Putamen (tissue), 1 donor: ENCODE measurements at places on chromosomes 12 and 14.

DNA sequence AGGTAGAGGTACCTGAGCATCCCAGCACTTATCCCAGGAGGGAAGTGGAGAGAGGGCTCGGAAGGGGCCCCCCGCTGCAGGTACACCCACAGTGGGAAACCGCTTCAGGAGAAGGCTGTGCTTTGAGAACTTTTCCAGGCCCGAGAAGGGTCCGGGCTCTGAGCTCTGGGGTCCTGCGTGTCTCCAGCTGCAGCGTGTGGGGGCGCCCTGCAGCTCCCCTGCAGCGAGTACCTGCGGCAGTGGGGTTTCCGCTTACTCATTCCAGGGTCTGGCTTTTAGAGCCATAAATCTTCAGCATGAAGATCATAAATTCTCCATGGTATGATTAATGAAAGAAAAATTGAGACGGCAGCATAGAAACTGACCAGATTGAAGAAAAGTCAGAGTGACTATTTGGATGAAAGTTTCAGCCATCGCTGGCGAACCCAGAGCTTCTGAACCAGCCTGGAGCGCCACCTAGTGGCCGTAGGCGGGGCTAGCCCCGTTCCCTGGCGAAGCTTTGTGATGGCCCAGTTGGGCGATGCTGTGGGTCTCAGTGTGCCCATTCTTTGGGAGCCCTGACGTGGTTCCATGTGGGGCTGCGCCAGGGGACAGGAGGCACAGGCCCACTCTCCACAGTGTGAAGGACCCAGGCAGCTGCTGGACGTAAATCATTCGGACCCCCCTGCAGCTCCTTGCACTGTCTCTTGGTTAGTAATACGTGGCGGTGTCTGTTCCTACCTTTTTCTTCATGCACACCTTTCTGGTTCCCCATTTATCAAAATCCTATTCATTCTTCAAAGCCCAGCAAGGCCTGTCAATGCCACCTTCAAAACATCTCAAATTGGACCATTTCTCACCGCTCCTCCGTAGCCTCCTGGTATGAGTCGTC lies 198.2 kb downstream of the TSPAN9 start:
- DNase-seq, result peak; percentile 40

- no peak for DNase-seq
These were observed 92.7 kb downstream of the PAH start for GRCh38 chr12:102824218-102824835.

- no peak for DNase-seq
These were observed at the start of gene IKZF4 for GRCh38 chr12:56020423-56021184. IKZF4 (plus strand) TSS chr12:56021043; CDS start chr12:56021494, 451 bp downstream.

- DNase-seq, result no peak
These were observed 274.3 kb upstream of the FAR2 start for GRCh38 chr12:28874758-28875157.

- no peak for DNase-seq
These were observed 127.3 kb upstream of the PLEKHA5 start for GRCh38 chr12:19002216-19002615.

GRCh38 chr12:121456551-121456950 lies 56.6 kb downstream of the RNF34 start:
- DNase-seq, result no peak

- DNase-seq, result peak; percentile 75
These were observed at the start of gene SSPN for GRCh38 chr12:26195250-26195640. SSPN (plus strand) TSS chr12:26195573; CDS start chr12:26195673, 100 bp downstream.

DNA sequence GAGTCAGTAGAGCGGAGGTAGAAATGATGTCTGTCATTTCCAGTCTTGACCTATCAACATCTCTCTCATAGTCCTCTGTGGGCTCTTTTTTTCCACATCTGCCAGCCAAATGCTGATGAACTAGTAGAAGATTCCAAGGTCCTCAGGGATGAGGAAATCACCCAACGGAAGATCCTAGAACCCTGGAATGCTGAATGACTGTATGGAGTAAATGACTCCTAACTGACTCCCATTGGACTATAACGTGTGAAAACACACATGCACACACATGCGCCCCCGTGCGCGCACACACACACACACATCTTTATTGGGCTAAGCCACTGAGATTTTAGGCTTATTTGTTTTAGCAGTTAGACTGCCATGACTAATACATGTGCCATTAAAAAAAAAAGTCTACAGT lies 159.2 kb downstream of the MYRFL start:
- no peak for DNase-seq

- no peak for DNase-seq
These were observed 252.5 kb downstream of the SLC6A15 start for GRCh38 chr12:84660139-84660538.

DNA sequence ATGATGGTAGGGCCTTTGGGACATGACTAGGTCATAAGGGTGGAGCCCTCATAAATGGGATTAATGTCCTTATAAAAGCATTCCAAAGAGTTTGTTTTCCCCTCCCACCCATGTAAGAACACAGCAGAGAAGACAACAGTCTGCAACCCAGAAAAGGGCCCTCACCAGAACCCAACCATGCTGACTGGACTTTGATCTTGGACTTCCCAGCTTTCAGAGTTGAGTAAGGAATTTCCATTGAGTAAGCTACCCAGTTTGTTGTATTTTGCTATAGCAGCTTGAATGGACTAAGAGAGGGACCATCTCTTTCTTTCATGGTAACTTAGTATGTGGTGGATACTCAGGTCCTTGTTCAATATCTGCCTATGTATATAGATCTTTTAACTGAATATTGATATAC lies 2.9 kb upstream of the SPX start:
- no peak for DNase-seq

GRCh38 chr12:13435235-13435933 lies 238.9 kb downstream of the EMP1 start:
- DNase-seq, result no peak

DNA sequence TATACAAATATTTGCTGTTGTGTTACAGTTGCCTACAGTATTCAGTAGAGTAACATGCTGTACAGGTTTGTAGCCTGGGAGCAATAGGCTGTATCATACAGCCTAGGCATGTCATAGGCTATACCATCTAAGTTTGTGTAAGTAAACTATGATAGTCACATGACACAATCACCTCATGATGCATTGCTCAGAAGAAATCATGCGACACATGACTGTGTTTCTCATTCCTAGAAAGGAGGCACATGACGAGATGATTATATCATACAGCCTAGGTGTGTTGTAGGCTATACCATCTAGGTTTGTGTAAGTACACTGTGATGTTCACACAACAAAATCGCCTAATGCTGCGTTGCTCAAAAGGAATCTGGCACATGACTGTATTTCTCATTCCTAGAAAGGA lies 31.9 kb downstream of the NOPCHAP1 start:
- no peak for DNase-seq

- peak; percentile 34 for DNase-seq
These were observed 21.4 kb upstream of the VSX2 start for GRCh38 chr14:74217672-74218448.

- no peak for DNase-seq
These were observed 42.2 kb upstream of the NOS1 start for GRCh38 chr12:117403586-117404139.

DNA sequence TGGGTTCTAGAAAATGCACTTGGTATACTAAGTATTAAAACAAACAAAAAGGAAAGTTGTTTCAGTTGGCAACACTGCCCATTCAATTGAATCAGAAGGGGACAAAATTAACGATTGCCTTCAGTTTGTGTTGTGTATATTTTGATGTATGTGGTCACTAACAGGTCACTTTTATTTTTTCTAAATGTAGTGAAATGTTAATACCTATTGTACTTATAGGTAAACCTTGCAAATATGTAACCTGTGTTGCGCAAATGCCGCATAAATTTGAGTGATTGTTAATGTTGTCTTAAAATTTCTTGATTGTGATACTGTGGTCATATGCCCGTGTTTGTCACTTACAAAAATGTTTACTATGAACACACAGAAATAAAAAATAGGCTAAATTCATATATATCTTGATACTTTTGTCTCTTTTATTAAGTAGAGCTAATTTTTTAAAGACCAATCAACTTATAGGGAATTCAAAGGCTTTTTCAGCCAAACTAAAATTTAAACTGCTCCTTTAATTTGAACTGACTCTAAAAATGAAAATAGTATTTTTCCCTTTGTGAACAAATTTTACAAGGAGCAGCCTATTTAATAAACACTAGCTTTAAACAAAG lies 2.8 kb downstream of the FOXG1 start:
- no peak for DNase-seq

GRCh38 chr12:14578646-14579045 lies 11.0 kb upstream of the PLBD1 start:
- no peak for DNase-seq

- no peak for DNase-seq
These were observed 15.9 kb downstream of the ZNF641 start for GRCh38 chr12:48334808-48335207.

GRCh38 chr14:71597955-71598660 lies 334.1 kb upstream of the RGS6 start:
- no peak for DNase-seq

GRCh38 chr12:116955382-116956021 lies 44.8 kb downstream of the FBXW8 start:
- peak; percentile 33 for DNase-seq

- no peak for DNase-seq
These were observed 11.9 kb downstream of the STYX start for GRCh38 chr14:52741865-52742264.

DNA sequence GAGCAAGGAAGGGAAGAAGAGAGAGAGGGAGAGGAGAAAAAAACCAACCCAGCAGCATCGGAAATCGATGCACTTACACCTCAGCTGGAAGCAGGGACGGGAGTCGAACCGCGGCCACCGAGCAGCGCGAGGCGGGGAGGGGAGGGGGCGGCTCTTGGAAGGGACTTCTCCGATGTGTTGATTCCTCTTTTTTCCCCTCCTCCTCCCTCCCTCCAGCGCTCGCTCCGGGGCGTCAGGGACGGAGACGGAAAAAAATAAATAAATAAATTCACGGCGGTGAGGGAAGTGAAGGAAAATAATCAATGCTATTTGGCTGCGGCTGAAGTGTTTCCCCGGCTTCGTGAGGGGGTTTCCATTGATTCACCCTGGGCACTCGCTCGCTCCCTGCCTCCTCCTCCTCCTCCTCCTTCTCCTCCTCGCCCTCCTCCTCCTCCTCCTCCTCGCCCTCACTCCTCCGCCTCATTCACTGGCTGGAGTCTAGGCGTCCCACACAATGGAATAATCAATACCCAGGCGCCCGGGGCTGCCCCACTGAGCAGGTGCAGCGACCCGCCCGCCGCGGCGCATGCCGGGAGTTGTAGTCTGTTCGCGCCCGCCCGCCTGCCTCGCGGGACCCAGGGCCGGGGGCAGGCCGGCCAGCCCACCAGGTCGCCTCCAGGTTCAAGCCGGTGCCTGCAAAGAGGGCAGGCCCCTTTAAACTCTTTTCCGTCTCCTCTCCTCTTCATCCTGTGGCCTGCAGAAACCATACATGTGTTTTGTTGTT lies at the start of gene ZFHX2:
Gene ZFHX2, minus strand, starts transcription at position 500 of the 763 bp plus-strand sequence. CDS start 16,440 bp downstream, outside the sequence.
- DNase-seq, result peak; percentile 90

- DNase-seq, result no peak
These were observed 54.8 kb downstream of the GOLGA5 start for GRCh38 chr14:92848887-92849286.

DNA sequence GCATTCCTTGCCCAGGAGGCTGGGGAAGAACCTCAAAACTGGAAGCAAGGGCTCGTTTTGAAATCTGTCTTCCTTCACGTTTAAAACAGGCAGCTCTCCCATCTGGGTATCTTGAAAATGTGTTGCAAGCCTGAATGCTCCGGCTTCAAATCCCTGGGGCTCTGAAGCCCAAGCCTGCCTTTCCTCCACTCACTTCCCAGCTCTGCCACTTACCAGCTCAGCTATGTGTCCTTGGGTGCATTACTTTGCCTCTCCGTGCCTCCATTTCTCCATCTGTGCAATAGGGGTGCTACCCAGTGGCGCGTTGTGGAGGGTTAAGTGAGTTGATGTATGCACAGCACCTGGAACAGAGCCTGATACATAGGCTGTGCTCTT lies 97.6 kb downstream of the GCH1 start:
- DNase-seq, result no peak

GRCh38 chr12:53952335-53952694 lies 2.4 kb upstream of the HOXC12 start:
- no peak for DNase-seq

DNA sequence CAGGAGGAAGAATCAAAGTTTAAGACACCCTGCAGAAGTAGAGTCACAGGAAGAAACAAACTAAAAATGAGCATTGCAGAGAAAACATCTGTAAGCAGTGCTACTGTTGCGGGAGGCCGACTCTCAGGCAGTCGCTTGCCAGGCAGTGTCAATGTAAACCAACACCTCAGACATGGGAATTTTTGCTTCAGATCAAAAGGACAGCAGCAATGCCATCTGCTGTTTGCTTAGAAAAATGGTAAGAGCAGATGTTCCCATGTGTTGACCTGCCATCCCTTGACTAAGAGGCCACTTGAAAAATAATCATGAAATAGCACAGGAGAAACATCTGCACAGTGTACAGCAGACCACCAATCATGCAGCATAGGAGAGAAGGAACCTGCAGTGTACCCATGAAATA lies 196.6 kb downstream of the SLC25A21 start:
- no peak for DNase-seq

DNA sequence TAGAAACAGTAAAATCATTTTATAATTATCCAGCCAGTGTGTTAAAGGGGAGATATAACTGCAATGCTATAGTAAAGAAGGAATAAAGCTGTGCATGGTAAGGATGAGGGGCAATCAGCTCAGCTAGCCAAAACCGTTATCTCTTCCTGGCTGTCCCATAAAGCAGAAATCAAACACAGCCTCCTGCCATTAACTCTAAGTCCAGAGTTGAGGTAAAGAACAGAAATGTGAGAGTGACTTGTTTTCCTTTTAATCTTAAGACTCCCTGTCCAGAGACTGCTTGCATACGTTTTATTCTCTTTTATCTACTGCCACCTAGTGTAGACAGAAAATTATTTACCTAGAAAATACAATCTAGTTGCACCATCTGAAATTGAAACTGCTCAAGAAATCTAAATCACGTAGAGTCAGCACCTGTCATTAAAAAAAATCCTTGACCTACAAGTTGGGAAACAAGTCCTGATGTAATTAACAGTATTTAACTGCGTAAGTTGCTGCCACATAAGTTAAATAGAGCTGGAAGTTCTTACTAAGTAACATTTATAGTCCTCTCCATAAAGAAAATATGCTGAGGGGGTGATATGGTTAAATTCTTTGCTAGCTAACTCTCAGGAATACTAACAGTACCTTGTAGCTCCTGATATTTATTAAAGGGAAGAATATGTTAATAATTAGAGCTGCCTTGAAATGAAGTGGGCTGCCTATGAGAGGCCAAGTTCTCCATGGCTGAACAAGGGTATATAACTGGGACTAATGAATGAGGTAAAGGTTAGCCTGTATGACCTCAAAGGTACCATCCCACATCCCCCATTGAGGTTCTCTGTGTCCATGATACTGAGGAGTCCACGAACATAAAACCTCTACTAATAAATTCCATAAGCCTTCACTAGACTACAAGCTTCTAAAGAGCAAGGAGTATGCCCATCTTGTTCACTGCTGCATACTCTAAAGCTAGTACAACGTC lies 62.7 kb downstream of the GALNT4 start:
- peak; percentile 50 for DNase-seq

GRCh38 chr12:115758183-115758582 lies 519.3 kb downstream of the MED13L start:
- DNase-seq, result no peak

DNA sequence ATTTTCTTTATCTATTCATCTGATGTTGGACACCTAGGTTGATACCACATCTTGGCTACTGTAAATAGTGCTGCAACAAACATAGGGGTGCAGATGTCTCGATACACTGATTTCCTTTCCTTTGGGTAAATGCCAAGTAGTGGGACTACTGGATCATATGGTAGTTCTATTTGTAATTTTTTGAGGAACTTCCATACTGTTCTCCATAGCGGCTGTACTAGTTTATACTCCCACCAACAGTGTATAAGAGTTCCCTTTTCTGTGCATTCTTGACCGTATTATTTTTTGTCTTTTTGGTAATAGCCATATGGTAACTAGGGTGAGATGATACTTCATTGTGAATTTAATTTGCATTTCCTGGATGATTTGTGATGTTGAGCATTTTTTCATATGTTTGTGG lies 71.8 kb downstream of the LRP6 start:
- DNase-seq, result no peak
